ENCODE measurements at places on chromosomes 2 and 18. TPM values are rescaled to one million over a fixed set of nuclear protein-coding genes. Genes with fewer than 3 reads are reported as not detected.

Gene HOXD9
- total RNA-seq, result not detected

Gene BCL11A
- not detected for total RNA-seq

Gene ERICH2
- not detected for total RNA-seq

Gene GPR35
- total RNA-seq, result 14.4 TPM

All from activated CD8-positive, alpha-beta memory T cell treated with anti-CD3 and anti-CD28 coated beads, Interleukin-2, amount 10 ng/mL, durations not matched to agents 7 days and 5 days (primary cell).